ENCODE measurements at places on chromosomes 3 and 15.

GRCh38 chr3:15919971-15920370, 122.2 kb upstream of the ANKRD28 start:
- no peak for DNase-seq

DNA sequence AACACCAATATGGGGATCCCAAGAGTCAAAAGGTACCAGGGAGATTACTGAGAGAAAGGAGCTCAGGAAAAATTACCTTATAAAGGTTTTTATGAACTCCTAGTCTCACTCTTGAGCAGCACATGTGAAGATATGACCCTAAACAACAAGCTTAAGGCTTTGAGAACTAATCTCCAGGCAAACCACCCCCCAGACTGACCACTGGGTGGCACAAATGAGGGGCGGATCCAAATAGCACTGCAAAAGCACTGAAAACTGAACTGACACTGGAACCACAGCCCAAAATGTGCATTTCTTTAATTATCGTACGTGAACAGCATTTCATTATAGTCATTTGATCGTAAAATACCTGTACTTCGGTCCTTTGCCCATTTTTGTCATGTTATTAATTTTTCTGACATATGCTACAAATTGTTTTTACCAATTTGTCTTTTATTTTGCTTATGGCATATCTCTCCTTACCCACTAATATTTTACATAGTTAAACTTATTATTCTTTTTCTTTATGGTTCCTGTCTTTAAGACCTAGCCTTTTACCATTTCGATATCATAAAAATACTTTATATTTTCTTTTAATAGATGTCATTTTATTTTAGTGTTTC, 31.5 kb upstream of the TFDP2 start:
- DNase-seq, result peak; percentile 53

DNA sequence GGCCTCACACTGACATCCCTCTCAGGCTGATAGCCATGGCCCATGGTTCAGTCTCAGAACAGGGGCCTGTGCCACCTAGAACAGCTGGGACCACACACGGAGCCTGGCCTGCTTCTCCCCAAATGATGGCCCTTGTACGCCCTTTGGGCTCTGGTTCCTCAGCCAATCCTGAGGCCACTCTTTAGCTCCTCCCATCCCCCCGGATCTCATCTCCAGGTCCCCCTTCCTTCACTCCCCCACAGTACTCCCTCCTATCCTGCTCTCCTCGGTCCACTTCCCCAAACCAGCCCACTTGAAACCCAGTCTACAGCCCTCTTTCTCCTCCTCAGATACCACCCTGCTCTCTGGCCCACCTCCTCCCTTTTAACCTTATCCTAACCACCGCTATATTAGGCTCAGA, 17.8 kb upstream of the ZFYVE19 start:
- no peak for DNase-seq

DNA sequence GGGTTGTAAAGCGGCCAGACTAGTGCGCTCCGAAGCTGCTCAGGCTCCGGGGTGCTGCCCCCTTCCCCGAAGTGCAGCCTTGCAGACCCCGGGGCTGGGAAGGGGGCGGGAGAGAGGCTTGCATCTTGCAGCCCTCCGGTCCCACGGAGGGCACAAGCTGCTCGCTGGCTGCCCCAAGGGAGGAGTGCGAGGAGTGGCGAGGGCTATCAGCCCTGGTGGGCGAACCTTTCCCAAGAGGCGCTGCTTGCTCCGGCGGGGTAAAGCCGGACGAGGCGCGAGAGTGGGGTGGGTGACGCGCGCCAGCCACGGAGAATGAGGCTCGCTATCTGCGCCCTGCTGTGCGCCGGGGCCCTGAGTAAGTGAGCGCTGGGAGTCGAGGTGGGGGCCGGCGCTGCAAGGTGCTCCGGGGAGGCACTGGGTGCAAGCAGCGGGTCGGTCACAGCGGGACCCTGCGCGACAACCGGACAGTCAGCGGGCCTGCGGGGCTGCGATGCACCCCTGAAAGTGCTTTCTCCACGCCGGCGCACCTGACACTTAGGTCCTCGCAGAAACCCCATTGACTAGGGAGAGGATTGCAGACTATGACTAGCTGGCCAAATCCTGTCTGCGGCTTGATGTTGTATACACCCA, 12.7 kb upstream of the TOPBP1 start:
- no peak for DNase-seq

GRCh38 chr3:112781599-112781998, 65.1 kb downstream of the CD200R1L start:
- no peak for DNase-seq

DNA sequence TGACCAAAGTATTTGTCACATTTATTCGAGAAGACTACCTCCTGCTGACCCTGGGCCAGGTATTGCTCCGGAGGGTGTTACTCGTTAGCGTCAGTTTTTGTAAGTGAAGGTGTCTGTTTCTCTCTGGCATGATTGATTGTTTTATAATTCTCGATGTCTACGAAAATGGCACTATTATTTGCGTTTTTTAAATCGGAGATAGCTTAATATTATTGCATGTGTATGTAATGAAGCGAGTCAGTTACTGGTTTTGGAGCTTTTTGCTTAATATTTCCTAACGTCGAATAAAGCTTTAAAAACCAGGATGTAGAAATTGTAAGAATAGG, 439 bp downstream of the DZIP3 start:
- no peak for DNase-seq

All from suppressor macrophage treated with lipopolysaccharide for 4 hours (primary cell).